ENCODE measurements at places on chromosomes 1 and 21.

DNA sequence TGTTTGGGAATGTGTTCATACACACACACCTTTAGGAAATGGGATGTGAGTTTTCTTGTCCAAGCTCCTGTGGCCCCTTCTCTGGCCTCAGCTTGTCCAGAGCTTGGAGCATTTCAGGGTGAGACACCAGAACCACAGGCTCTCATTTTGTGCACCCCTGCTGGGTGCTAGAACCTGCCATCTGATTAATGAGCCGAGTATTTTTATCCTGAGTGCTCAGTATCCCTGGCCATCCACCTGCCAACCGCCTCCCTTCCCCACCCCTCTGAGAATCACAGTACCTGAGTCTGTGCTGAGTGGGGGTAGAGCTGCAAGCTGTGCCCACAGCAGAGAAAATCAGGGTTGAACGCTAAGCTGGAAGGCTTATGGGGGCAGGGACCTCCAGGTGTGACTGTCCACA lies 1.4 kb downstream of the CASQ1 start:
- no peak for DNase-seq

DNA sequence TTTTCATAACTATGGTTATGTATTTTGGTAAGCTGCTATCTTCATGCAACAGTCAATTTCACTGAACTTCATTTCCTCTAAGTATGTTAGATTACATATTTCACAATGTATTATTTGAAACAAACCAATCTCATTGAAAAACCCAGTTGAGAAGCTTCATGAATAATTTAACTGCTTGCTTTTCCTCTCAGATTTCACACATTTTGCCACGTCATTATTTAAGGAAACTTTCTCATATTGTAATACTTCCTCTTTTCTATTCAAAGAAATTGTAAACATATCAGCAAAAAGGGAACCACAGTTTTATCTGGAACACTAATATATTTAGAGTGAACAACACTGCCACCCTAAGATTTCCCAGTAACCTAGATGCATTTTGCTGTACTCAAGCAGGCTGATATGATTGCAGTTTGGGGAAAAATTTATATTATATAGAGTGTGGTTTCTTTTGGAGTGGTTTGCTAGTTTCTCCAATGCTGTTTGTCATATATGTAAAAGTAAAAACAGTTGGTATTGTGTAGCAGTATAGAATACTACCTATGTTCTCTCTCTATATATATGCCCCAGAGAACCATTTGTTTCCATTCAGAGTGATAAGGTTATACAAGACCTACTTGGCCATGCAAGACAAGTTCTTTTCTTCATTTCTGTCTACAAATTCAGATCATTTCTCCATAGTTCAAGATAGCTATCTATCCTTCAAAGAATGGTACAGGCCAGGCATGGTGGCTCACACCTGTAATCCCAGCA lies 28.4 kb upstream of the AHCTF1 start:
- no peak for DNase-seq

DNA sequence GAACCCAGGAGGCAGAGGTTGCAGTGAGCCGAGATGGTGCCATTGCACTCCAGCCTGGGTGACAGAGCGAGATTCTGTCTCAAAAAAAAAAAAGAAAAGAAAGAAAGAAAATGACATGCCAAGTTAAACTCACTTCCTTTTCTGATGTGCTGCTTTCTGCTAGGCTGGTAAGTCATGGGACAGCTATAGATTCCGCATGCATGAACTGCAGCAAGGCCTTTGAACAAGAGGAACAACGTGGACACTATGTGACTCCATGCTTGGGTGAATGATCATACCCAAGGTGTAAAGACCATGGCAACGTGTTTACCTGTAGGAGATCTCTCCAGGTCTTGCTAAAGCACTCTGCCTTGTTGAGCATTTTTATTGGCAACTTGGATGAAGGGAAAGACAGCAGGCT lies 10.3 kb upstream of the TTF2 start:
- DNase-seq = no peak

DNA sequence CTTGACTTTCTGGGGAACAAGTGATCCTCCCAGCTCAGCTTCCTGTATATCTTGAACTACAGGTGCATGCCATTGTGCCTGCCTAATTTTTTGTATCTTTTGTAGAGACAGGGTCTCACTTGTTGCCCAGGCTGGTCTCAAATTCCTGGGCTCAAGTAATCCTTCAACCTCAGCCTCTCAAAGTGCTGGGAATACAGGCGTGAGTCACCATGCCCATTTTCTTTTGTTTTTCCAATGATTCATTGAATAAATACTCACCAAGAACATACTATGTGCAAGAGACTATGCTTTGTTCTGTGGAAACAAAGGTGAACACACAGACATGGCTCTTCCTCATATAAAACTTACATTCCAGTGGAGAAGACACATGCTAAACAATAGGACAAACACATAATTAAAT lies 407.8 kb upstream of the DAB1 start:
- DNase-seq = no peak

GRCh38 chr1:234226113-234226818 lies 147.0 kb upstream of the COA6 start:
- no peak for DNase-seq

GRCh38 chr1:117710710-117711109 lies 104.9 kb downstream of the TENT5C start:
- DNase-seq = no peak

GRCh38 chr1:41003640-41004220 lies 17.8 kb downstream of the SLFNL1 start:
- DNase-seq = peak; percentile 88

GRCh38 chr1:37708471-37708870 lies 16.2 kb downstream of the CDCA8 start:
- no peak for DNase-seq

- peak; percentile 92 for DNase-seq
These were observed 81.8 kb downstream of the RUNX3 start for GRCh38 chr1:24847995-24848881.

- no peak for DNase-seq
These were observed 12.1 kb downstream of the SAMD11 start for GRCh38 chr1:935751-936231.

DNA sequence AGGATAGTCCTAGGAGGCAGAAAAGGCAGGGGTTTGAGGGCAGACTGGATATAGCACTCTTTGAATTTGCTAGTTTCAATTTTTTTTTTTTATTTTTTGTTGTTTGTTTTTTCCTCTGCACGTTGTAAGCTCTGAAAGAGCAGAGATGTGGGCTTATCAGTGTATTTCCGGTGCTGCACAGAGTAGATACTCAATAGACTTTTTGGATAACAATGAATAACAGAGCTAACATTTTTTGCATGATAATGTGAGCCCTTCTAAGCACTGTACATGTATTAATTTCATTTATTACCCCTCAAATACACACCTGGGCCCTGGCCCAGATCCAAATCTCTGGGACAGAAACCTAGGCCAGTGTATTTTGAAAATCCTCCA lies 17.1 kb upstream of the PARP1 start:
- peak; percentile 20 for DNase-seq

DNA sequence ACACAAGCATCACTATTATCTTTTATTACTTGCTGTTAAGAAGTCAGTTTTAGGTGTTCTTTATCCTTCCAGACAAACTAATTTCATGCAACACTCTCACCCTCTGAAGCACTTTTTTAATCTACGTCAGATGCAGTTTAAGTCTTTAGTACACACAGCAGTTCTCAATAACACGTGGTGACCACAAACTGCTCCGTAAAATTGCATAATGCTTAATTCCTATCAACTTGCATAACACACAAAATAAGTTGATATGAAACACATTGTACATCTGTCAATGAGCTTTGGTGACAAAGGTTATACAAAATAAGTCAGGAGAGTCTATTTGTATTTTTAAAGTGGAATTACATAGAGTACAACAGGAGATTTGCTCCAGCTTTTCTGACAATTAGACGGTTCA lies 140.9 kb upstream of the ETS2 start:
- DNase-seq = no peak
